ENCODE measurements at places on chromosomes 12 and 14.

DNA sequence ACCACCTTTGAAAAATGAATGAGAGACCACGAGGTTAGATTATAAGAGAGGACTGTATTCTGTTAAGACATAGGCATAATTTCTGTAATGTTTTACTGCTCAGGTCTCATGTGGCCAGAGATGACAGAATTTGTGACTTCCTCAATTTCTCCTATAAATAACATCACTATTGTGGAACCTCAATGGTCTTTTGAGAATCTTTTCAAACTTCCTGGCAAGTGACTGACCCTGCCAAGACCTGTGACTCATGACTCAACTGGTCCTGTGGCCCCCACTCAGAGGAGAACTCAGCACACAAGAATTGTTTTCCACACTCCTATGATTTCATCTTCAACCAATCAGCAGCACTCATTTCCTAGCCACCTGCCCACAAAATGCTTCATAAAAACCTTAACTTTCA is 508.2 kb upstream of the ATP2B1 start:
- no peak for DNase-seq

GRCh38 chr14:91977884-91978283 is 30.4 kb upstream of the FBLN5 start:
- DNase-seq, result no peak

DNA sequence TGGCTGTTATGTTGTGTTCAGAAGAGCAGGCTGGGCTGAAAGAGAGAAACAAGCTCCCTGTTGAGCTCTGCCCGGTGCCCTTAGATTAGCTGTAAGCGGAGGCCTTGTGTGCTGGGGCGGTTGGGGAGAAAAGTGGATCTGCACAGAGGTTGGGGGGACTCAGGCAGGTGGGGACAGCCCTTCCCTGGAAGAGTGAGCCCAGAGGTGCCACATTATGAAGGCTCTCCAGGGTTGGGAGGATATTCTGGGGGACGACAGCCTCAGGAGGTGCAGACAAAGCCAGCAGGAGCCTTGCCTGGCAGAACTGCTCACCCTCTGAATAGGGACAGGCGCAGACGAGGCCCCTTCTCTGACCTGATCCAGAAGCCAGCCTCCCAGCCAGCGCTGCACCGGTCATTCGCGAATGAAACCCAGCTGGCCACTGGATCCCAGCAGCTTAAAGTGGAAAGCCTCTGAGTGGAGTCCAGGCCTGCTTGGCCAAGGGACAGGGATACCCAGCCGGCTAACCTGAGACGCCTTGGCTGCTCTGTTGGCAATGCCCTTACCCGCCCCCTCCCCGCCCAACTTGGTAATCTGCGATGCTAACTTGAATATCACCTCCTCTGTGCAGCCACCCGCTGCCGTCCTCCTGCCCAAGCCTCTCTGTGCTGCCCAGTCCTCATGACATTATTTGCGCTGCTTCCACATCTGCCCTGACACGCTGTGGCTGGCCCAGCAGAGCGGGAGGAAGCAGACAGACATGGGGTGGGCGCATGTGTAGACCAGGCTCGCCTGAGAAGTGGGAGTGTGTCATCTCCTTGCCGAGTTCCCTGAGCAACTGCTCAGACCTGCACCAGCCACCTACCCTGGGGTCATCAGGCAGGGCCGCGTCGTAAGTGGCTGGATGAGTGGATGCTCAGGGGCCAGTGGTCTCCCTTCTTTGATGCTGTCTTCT is 5.6 kb downstream of the HIP1R start:
- DNase-seq, result no peak

- DNase-seq, result peak; percentile 80
These were observed 5.3 kb downstream of the ASB2 start for GRCh38 chr14:93970965-93971634.

DNA sequence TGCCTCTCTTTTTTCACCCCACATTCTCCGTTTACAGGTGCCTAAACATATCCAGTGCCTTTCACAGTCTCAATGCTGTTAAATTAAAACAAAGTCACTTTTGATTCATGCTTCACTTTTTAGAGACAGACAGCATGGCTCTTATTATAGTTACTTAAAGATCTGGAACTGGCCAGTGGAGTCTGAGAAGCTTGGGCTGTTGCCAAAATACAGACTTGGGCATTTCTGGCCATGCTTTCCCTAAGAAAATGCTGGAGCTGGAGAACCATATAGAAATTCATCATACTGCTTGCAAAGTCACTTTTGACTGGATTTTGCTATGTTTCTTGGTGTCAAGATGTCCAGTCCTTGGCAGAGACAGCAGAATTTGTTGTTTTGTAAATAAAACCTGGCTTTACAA is 12.2 kb upstream of the GPR68 start:
- DNase-seq, result no peak

GRCh38 chr12:17334784-17335183 is 728.8 kb upstream of the LMO3 start:
- DNase-seq, result no peak

GRCh38 chr12:19440916-19441315 is 1.6 kb downstream of the AEBP2 start:
- no peak for DNase-seq

- no peak for DNase-seq
These were observed 34.7 kb upstream of the NRXN3 start for GRCh38 chr14:78135450-78135891.

GRCh38 chr14:57254884-57255283 is 13.8 kb downstream of the EXOC5 start:
- no peak for DNase-seq

DNA sequence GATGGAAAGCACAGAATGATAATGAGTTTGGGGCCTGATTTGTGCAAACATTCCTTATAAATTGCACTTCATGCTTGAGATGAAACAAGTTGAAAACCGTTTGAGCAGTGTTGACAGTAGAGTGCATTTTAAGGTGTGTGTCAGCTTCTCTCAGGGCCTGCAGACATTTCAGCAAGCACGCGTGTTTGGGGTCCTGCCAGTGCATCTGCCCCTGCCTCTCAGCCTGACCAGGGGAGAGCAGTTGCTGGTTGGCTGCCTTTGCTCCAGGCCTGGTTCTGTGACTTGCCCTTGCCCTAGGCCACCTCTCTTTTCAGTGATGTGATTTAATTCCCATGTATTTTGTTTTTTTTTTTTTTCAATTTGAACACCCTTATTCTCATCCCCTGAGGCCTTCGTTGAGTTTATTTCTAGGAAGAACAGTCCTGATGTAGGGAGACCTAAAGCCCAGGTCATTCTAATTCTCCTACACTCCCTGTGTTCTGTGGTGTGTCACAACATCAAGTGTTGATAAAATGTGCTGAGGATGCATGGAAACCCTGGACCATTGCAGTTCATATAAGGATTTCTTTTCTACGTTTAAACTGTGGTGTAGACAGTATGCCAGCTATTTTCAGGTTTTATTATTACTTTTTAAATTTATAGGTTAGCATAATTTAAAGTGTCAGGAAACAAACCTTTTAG is 40.1 kb upstream of the AMN start:
- no peak for DNase-seq

- no peak for DNase-seq
These were observed 26.6 kb upstream of the NFYB start for GRCh38 chr12:104164634-104165033.

DNA sequence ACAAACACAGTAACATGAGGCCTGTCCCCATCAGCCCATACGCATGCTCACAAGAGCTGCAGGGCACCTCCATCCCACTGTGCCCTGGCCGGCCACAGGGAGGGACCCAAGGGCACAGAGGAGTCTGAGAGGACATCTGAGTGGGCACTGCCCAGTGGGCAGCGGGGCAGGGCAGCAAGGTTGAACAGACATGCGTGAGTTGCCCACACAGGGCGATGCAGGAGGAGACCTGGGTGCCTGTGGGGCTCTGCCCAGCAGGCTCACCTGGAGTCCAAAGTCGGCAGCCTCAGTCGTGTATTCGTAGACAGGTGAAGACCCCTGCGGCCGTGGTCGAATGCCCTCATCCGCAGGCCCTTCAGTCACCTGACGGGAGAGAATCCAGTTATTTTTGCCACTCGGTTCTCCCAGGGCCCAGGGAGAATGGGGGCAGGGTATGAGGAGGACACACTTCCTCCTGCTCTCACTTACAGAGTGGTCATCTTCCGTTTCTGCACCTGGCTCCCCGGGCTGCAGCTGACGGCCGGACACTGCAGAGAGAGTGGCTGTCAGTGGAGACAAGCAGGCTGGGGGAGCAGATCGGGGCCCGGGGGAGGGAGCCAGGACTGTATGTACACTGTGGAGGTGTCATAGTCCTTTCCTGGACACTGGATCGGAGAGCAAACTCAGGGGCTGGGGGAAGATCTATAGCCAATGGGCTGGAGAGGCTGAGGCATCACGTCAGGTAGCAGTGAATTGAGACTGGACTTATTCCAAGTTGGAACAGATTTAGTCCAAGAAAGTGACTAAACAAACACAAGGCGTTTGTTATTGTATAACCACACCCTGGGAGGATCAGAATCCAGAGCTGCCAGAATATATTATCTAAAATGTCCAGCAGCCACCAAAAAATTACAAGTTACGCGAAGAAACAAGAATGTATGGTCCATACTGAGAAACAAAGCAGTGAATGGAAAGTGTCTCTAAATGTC is 20.7 kb downstream of the AHNAK2 start:
- DNase-seq, result no peak

DNA sequence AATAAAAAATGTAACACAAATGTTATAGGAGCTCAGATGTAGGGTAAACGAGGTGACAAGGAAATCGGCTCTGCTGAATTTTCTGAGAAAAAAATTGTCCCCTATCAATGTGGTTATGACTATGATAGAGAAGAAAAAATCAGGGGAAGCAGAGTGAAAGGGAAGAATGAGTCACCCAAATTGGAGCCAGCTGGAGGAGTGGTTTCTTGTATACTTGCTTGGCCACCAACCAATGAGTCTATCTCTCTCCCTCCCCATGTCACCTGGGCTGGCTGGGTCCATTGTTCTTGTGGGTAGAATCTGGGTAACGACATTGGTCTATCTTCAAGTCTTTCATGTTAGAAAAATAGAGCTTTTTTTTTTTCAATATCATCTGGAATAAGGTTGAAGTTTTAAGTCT is 196.6 kb upstream of the FLRT2 start:
- DNase-seq, result no peak

DNA sequence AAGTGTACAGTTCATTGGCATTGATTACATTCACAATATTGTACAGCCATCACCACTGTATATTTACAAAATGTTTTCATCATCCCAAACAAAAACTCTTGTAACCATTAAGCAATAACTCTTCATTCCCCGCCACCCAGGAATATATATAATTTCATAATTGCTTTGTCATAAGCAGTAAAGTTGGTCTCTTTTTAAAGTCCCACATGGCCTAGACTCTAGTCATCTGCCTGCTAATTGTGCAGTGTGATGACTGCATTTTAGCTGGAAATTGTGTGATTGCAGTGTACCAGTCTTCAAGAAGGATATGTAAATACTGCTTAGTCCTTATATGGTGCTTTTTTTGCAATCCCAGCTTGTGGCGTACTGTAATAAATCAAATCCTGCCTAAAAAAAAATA is 75.1 kb upstream of the ATP2A2 start:
- no peak for DNase-seq

DNA sequence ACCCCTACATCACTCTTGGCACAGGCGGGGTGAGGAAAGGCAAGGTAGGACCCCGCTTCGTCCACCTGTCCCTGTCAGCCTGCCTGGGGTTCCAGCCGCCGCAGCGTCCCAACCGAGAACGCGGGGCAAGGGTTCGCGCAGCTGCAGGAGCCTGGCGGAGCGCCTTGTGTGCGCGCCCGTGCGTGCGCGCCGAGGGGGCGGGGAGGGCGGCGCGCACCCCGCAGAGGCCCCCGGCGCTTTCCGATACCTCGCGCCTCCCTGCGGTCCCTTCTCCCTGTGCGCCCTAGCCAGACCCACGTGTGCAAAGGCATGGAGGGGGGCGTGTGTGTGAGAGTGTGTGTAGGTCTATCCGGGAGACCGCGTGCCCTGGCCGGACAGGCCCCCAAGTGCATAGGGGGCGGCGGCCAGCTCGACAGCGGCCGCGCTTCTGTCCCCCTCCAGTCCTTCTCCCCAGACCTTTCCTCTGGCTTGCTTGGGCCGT is 122.4 kb downstream of the TSPAN9 start:
- DNase-seq, result no peak

- no peak for DNase-seq
These were observed 183.5 kb upstream of the PLEKHG7 start for GRCh38 chr12:92519284-92519683.

DNA sequence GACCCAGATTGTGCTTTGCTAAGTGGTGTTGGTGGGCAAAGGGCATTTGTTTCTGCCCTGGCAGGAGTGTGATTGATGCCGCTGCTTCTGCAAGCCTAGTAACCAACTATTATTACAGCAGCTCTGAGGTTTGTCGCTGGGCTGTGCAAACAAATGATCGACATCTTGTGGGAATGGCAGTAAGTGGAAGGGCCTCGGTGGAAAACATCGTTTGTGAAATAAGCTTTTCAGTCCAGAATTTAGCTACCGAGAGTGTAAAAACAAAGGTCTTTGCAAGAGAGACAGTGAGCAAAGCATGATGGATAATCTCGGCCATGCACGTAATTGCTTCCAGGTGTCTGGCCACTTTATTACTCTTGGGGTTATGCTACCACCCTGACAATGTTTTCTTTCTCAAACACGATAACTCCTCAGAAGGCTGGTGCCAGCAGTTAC is 397.7 kb upstream of the PRICKLE1 start:
- no peak for DNase-seq

DNA sequence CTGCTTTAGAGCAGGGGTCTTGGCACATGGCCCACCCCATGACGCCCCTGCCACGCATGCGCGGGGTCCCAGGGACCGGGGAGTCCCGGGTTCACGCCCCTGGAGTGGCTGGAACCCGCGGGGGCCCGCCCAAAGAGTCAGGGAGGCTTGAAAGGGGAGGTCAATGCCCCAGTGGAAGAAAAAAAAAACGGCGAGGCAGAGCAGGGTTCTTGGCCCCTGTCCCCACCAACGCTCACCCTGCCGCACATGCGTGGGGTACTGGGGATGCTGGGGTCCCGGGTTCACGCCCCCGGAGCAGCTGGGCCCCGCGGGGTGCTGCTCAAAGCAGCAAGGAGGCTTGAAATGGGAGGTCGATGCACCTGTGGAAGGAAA is 319.1 kb downstream of the ALG10 start:
- DNase-seq, result no peak

- DNase-seq, result no peak
These were observed 175.8 kb downstream of the SLC2A13 start for GRCh38 chr12:39930101-39930500.

GRCh38 chr12:122842505-122843405 is 7.5 kb downstream of the HIP1R start:
- DNase-seq, result no peak

- DNase-seq, result no peak
These were observed 68.7 kb downstream of the STON2 start for GRCh38 chr14:81331229-81332021.

DNA sequence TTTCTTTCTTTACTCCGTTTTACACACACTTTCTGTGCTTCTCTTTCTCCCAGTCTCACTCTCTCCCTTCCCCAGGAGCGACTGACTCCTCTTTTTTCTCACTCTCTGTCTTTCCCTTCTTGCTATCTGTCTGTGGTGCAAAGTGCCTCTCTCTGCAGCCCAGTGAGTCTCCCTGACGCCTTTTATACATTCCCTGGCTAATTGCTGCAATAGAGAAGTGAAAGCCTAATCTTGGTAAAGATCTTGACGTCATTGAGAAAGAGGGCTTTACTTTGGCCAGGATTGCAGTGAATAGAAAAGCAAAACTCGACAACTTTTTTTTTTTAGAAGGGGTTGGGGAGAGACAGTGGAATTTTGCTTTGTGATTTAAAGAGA is 706 bp upstream of the DIO2 start:
- no peak for DNase-seq

- no peak for DNase-seq
These were observed 59.4 kb downstream of the PITPNM2 start for GRCh38 chr12:123091230-123092150.

Data from germinal center (tissue), 1 donor.